Trophoblast cell (in vitro differentiated cells and primary cell): ENCODE measurements at places on chromosomes 5 and 9.

- no peak for DNase-seq
These were observed 43.6 kb upstream of the PTGS1 start for GRCh38 chr9:122327175-122327574.

- DNase-seq, result no peak
These were observed 32.9 kb upstream of the FCN1 start for GRCh38 chr9:134950386-134951210.

DNA sequence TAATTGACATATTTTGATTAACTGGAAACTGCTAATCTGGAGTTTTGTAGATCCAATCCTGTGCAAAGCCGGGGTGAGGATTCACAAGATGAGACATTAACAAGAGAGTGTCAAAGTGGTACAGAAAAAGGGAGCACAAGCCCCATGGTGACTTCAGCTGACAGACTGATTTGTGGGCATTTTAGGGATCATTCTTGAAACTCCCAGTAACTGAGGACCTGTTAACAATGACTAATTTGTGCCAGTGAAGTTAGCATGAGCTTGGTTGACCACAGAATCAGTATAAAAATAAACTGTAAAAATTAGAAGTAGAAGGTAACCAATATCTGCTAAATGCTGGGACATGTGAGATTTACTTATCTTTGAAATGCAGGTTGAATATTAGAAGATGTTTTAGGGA is 1578.3 kb downstream of the EFNA5 start:
- DNase-seq, result no peak

DNA sequence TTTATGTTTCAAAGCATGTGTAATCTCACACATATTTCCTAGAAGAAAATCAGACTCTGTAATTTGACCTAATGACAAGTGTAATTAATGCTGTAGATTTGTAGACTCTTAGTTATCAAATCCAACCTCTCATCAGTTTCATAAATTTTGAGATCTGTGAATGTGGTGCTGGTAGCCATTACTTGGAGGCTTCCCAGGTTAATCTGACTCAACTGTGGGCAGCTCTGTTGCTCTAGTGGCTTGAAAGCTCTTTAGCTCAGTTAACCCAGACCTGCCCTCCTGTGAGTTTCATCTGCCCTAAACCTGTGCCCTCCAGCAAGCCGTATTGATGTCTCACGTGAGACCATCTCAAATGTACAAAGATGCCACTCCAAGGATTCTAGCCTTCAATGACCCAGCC is 323.4 kb downstream of the FBXL7 start:
- no peak for DNase-seq

DNA sequence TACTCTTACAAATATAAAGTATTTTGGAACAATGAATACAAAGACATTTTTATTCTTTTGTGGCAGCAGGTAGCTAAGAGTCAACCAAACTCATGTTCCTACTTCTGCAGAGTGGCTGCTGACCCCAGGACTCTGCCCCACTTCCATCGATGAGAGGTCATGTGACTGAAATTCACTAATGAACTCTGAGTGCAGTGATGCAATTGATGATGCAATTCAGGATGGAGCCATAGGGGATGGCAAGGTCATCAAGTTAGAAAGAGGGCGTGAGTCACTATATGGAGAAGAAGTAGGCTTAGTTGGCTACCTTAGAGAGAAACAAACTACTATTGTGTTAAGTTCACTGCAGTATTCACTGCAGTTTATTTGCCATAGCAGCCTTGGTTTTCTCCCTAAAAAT is 340.4 kb downstream of the CTNND2 start:
- DNase-seq, result no peak

DNA sequence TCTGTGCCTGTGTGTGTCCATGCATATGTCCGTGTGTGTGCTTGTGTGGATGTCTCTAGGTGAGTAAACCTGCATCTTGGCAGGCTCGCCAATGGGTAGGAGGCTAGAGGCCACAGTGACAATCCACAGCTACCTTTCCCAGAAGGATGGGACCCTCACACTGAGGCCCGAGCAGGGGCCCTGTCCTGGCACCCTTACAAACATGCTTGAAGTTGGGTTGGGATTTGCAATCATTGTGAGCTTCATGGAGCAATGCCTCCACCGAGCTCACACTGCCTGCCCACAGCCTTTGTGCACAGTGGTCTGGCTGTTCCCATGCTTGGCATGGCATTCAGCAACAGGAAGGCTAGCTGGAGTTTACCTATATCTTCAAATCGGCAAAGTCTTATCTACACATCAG is 311.1 kb upstream of the IRX1 start:
- no peak for DNase-seq

GRCh38 chr5:98321361-98321760 is 452.1 kb upstream of the RGMB start:
- DNase-seq, result no peak

DNA sequence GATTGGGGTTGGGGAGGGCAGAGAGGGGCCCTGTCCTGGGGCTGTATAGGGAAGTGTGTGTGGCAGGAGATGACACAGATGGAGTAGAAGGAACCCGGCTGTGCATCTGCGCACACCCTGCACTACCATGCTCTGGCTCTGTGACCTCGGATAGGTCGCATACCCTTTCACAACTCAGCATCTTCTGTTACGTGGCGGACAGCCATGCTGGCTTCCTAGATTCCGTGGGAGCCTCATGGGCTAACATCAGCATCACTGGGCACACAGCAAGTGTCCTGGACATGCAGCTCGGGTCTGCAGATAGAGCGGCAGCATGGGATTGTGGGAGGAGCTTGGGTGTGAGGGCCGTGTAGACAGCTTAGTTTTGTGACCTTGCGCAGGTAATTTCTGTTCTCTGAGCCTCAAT is 9.2 kb downstream of the ARPC5L start:
- DNase-seq, result peak; percentile 51

- DNase-seq, result no peak
These were observed 219.3 kb downstream of the CEMIP2 start for GRCh38 chr9:71549023-71549422.

DNA sequence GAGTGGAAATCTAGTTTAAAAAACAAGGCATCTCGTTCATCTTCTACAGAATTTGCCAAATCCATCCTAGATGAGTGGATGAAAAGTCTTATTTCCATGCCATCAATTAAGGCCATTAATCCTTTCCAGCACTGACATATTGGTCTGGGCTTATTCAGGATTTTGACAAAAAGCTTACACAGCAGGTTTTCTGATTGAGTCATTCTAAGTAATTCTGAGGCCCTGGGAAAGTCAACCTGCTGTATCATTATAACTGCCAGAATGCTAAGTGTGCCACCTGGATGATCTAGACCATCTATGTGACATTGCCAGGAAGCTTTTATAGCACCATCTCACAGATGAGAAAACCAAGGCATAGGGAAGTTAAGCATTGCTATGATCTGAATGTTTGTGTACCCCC is 132.1 kb upstream of the MAP3K1 start:
- no peak for DNase-seq

DNA sequence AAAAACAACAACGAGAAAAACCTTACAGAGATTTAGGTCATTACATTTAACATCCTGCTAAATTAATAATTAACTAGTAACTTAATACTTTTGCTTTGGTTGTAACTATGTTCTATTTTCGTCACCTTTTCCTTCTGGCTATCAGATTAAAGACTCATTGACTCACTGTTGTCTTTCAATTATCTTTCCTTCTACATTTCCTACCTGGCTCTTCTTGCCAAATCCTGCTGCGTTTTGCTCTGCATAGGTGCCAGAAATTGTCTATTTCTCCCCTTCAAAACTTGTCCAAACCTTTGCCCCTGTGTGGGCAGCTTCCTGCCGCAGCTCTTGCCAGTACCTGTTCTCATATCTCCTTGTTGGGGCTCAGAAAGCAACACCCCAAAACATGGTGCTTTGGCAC is 235.5 kb upstream of the ZNF608 start:
- DNase-seq, result no peak

GRCh38 chr9:129569502-129570449 is 51.1 kb downstream of the C9orf50 start:
- peak; percentile 29 for DNase-seq

DNA sequence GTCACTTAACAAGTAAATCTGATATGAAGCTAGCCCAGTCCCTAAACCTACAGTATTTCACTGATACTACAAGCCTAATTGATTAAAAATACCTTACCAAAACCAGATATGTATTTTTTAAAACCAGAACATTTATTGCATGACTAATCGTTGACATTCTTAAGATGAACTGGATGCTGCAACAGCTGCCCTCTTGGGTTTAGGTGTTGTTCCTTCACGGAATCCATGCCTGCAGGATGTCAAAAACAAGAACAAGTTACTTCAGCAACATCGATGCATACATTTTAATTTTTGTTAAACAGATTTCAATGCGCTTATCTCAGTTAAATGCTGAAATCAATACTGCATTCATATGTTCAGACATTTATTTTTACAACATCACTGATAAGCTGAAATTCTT is 2.7 kb downstream of the RPL37 start:
- no peak for DNase-seq

GRCh38 chr5:149576021-149576420 is 5.3 kb upstream of the ARHGEF37 start:
- DNase-seq, result no peak

GRCh38 chr9:130015353-130016019 is 27.5 kb downstream of the FNBP1 start:
- DNase-seq, result no peak

- no peak for DNase-seq
These were observed 82.3 kb downstream of the CRB2 start for GRCh38 chr9:123438321-123438720.

DNA sequence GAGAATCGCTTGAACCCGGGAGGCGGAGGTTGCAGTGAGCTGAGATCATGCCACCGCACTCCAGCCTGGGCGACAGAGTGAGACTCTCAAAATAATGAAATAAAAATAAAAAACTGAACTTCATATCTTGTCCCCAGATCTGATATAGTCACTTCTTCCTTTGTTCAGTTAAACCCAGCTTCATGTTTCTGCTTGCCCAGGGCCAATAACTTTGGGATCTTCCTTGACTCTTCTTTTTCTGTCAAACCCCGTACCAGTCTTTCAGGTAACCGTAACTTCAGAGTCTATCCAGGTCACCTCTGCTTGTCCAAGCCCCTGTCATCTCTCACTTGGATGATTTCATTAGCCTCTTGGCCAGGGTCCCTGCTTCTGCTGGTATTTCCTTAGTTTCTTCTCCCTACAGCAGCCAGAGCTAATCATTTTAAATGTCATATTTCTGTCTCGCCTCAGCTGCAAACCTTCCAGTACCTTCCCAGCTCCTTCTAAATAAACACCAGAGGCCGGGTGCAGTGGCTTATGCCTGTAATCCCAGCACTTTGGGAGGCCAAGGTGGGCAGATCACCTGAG is 19.7 kb upstream of the ABL1 start:
- no peak for DNase-seq

- no peak for DNase-seq
These were observed 822.7 kb upstream of the DMAC1 start for GRCh38 chr9:8622222-8622802.

GRCh38 chr5:135040333-135041144 is 6.5 kb upstream of the PITX1 start:
- peak; percentile 55 for DNase-seq

GRCh38 chr5:5404381-5404780 is 18.1 kb upstream of the ICE1 start:
- no peak for DNase-seq

DNA sequence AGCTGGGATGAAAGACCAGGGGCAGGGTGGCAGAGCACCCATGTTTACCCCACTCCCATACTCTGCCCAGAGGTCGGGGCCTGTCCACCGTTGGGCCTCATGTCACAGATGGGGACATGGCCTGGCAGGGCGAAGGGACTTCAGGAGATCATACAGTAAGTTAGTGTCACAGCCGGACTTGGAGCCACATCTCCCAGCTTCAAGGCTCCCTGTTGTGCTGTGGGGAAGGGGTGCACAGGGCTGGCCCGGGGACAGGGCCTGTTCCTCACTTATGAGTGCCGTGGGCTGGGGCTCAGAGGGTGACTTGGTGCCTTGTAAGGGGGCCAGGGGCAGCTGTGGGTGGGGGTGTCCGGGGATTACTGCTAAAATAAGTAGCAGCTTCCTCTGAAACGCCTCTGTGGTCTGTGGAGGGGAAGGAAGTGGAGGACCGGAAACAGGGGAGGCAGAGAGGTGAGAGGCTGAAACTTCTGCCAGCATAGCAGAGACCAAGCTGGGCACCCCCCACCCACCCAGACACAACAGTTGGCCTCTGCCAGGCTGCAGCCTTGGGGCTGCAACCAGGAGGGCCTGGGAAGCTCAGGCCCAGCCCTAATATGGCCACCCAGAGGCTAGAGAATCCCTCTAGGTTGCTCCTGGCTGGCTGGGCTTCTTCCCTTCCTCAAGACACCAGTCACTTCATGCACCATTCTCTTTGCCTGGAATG is 41.1 kb upstream of the NEK6 start:
- DNase-seq, result no peak

GRCh38 chr5:153953411-153953810 is 85.3 kb downstream of the FAM114A2 start:
- DNase-seq, result no peak

DNA sequence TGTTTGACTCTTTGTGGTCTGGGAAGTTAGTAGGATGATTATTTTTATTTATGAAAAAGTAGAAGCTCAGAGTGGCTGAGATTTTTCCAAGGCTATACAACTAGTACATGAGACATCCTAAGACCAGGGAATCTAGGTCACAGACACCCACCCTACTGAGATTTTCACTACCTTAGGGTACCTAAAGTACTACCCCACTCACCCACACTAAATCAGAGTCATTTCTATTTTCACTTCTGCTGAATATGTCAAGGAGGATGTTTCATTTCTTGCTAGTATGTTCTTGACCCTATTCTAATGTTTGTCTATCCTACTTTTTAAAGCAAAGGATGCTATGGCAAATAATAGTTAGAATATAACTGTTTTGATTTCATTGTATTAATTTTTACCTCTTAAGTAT is 206.0 kb downstream of the ATP10B start:
- no peak for DNase-seq

DNA sequence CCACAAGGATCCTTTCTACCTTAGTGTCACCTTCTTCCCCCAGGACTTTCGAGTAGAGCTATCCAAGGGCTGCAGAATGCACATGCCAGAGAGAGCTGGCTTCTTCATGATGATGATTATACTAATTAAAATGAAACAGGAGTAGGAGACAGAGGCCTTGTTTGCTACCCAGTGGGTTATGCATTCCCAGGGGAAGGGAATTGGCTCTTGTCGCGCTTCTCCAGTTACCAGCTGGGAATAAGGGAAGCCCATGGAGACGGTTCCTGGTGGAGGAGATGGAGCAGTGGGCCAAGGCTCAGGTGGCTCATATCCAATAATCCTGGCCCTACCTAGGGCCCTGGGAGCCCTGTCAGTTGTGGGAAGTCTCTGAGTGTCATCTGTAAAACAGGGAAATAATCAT is 65.1 kb downstream of the WWC1 start:
- no peak for DNase-seq

- no peak for DNase-seq
These were observed 28.9 kb downstream of the TCF7 start for GRCh38 chr5:134143431-134143830.

GRCh38 chr5:83430130-83431010 is 41.2 kb upstream of the VCAN start:
- DNase-seq, result peak; percentile 55

GRCh38 chr9:117394655-117395054 is 20.2 kb downstream of the ASTN2 start:
- DNase-seq, result no peak

- DNase-seq, result no peak
These were observed 80.0 kb downstream of the CAMSAP1 start for GRCh38 chr9:135827301-135827700.
